ENCODE measurements at places on chromosomes 7 and 10. TPM values are rescaled to one million over a fixed set of nuclear protein-coding genes. Genes with fewer than 3 reads are reported as not detected.

SFXN2 gene
- 10.4 TPM for total RNA-seq

UCMA gene
- not detected for total RNA-seq

UNCX gene
- not detected for total RNA-seq

RBM20 gene
- total RNA-seq, result 1.6 TPM

CDK14 gene
- total RNA-seq, result 64.7 TPM

PVRIG gene
- total RNA-seq, result 0.32 TPM

IMMP2L gene
- 39.7 TPM for total RNA-seq

TRIM73 gene
- total RNA-seq, result 5.6 TPM

LANCL2 gene
- total RNA-seq, result 22.4 TPM

MLXIPL gene
- total RNA-seq, result 21.3 TPM

CYP2C19 gene
- 0.32 TPM for total RNA-seq

ST8SIA6 gene
- total RNA-seq, result 32.1 TPM

GNB2 gene
- 113 TPM for total RNA-seq

All from breast epithelium (tissue), 4 donors.